H7 (cell line): ENCODE measurements at places on chromosomes 2 and 18. TPM values are rescaled to one million over a fixed set of nuclear protein-coding genes. Genes with fewer than 3 reads are reported as not detected.
A peak's percentile ranks its signal among the peaks of the same experiment; 100 is the strongest.

DNA sequence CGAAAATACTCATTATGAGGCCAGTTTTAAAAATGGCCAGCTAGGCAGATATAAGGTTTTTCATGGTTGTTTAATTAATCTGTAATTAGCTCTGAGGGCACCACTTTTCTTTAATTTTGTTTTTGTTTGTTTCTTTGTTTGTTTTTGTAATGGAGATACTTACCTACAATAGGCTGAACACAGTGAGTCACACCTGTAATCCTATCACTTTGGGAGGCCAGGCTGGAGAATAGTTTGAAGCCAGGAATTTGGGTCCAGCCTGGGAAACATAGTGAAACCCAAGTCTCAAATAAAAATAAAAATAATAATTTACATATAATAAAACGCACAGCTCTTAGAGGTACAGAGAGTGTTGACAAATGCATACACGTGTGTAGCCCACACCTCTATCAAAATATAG is 56.8 kb upstream of the MSH2 start:
- DNase-seq, result no peak

DNA sequence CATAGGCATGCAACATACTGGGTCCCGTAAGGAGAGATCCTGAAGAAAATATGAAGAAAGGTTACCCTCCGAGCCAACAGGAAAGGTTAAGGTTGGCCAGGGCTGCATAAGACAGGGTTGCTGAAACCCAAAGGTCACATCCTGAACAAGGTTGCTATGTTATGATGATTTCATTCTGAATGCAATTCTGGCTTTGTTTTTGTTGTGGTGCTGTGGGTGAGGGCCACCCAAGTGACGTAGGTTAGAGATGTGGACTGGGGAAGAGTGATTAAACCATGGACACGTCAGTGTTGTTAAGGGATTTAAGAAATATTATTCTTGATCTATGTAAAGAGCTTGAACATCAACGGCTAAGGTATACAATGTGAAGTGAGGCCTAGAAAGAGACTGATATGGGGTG is 60.0 kb downstream of the ZEB2 start:
- DNase-seq, result no peak

DNA sequence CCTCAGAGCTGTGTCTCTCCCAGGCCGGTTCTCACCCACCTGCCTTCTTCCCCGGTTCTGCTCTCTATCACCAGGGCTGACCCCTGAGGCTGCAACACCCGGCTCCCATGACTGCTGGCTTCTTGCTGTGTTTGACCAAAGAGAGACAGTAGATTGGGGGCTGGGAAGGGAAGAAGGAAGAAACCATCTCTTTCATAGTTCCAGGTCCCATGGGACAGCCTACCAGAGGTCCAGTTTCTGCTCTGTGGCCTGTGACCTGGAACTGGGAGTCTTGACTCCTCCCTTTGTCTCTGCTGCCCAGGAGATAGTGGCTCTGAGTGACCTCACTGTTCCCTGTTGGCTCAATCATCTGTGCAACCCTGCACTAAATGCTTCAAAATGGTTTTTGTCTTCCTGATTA is 38.1 kb downstream of the ALPK2 start:
- DNase-seq, result no peak

The IDH1 gene
- 347 and 410 TPM in 2 replicates for total RNA-seq

DNA sequence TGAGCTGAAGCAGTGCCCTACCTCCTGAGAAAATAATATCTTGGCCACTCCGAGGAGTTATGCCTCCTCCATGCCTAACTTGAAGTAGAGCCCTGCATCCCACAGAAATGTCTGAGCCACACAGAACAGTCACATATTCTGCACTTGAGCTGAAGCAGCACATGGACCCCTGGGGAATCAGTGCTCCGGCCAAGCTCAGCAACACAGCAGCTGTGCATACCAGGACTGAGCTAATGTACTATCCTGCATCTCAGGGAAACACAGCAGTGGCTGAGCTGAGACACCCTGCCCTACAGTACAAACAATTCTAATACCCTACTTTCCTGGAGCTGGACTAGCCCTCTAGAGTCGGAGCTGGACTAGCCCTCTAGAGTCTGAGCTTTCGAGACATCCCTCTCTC is 166.9 kb downstream of the ZNF516 start:
- no peak for DNase-seq

The C1QL2 gene
- 0.28 and 0.59 TPM in 2 replicates for total RNA-seq

- no peak for DNase-seq
Observed at GRCh38 chr2:197915548-197916265, 111.3 kb downstream of the PLCL1 start.

The CCDC74A gene
- 12.5 and 20.7 TPM in 2 replicates for total RNA-seq

DNA sequence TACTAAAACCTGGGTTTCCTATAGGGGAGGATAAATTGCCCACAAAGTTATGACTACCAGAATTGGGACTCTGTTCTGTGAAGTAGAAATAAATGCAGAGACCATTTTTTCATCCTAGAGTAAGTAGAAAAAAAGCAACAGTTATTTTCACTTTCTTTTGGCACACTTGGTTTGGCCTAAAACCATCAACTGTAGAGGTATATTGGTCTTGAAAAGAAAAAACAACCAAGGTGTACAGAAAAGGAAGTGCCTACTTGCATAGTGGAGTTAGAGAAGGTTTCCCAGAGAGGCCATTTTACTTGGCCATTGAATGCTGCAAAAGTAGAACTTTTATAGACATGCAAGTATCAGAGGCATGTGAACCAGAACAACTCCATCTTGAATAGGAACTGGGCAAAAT is 89.4 kb upstream of the TACR1 start:
- no peak for DNase-seq

GRCh38 chr2:30408961-30409387 is 38.1 kb upstream of the LCLAT1 start:
- DNase-seq, result no peak

DNA sequence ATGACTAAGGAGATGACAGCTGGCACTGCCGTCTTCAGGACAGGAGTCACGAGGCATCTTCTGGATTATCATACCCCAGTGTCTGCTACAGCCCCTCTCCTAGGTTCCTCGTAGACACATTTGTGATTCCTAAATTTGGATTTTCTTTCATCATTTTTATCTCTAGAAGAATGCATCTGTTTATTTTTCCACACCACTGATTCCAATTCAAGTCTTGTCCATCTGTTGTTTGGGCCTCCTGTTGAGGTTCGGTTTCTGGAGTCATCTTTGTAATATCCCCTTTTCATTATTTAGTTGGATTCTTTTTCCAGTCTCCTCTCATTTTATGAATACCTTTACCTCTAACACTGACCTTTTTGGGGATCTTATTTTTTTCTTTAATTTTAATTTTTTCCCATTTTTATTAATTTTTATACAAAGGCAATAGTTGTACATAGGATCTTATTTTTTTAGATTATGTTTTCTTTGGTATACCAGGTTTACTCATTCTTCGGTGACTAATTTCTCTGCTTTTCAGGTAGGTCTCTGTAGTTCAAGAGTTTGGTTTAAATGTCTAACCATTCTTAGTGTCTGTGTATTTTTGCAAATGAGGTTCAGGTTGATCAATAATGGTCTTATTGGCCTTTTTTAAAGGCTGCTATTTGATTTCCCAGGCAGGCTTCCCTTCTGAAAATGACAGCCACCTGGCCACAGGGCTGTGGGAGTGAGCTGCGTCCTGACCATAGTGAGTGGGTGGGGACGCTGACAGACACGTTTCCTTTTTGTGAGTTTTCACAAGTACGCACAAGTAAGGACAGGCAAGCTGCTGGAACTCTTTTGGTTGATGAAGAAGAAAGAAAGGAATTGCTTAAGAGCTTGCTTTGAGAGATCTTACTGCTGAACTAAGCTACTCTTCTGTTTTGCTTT is 34.5 kb downstream of the FARP2 start:
- no peak for DNase-seq

The ELOA2 gene
- not detected in 2 replicates for total RNA-seq

- no peak for DNase-seq
Observed at GRCh38 chr2:205058409-205058808, 513.1 kb downstream of the PARD3B start.

DNA sequence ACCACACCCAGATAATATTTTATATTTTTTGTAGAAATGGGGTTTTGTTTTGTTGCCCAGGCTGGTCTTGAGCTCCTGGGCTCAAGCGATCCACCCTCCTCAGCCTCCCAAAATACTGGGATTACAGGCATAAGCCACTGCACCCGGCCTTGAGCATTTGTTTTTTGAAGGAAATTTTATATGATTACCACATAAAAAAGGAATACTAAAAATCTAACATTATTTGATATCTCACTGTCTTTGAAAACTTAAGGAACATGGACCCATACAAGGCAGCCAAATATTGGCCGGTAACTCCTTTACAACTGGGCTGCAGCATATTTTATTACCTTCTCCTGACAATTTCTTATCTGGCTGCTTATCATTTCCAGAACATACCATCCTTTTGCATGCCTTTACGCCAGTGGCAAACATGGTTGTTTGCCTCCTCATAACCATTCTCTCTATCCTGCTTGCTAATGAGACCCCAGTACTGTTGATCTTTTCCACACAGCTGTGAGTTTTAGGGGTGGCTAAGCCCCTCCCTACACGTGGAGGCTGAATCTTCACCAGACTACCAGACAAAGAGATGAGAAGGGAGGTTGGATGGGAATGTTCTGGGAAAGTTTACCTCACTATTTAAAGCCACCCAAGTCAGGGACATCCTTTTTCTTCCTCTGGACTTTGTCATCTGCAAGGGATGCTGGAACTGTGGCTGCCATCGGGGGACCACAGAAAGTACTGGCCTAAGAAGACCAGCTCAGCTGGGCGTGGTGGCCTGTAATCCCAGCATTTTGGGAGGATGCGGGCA is 157.5 kb downstream of the TGIF1 start:
- no peak for DNase-seq

GRCh38 chr2:25085761-25086560 is 44.1 kb downstream of the EFR3B start:
- DNase-seq, result no peak

The TMEM169 gene
- total RNA-seq, result 0.42 and 1.1 TPM in 2 replicates

DNA sequence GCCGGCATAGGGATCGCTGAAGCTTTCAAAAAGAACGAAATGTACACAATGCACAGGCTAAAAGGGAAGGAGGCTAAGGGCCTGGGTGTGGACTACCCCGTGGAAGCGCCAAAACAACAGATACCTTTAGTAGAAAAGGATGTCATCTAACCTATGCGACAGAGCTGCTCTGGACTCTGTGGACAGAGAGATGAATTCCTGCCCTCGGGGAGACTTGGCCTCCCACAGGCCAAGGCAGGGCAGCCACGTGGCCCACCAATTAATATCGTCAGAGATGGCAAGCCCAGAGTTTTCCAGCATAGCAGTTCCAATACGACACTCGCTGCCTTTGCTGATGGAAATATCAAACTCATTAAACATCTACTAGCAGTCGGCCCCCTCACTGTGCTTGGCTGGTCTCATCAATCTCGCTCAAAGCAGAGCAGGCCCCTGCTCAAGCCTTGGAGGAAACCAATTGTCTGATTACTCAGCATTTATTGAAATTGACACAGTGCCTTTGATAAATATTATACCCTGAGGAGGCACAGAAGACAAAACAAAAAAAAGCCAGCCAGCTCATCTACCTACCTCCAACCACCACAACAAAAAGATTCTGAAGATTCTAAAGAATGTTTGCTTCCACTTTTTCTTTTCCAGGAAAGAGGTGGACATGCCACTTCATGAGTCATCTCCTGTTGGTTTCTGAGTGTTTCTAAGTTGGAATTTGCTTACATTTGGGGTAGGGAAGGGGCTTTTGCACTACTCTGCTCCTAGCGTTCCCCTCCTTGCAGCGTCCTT is 79.0 kb upstream of the ACAA2 start:
- DNase-seq, result no peak

DNA sequence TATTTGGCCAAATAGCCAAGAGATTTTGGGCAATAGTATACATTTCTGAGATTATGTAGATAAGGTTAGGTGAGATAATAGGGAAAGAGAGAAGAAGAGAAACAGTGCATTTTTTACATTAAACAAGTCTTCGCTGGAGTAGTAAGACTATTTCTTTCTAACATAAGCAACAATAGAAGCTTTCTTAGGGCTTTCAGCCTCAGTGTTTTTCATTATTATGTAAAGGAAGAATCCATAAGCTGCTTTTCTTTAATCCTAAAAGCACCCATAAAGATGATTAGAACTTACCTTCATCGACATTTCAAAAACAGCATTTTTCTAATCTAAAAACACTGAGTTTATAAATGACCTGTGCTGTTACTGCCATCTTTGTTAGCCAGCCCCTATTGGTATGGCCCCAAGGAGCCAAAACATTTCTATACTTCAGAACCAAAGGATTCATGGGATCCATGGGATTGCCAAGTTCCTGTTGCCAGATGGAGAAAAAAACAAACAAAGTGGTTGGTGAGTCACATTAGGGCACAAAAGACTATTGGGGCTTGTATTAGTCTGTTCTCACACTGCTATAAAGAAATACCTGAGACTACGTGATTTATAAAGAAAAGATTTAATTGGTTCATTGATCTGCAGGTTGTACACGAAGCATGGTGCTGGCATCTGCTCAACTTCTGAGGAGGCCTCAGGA is 88.2 kb downstream of the SCG2 start:
- no peak for DNase-seq

GRCh38 chr2:179613701-179614100 is 247.7 kb downstream of the ZNF385B start:
- DNase-seq, result no peak

The IL1F10 gene
- not detected in 2 replicates for total RNA-seq

The CFC1 gene
- total RNA-seq, result 0.30 and 0.52 TPM in 2 replicates

The RBM44 gene
- 0.94 and 1.6 TPM in 2 replicates for total RNA-seq

The ADI1 gene
- 19.8 and 21.0 TPM in 2 replicates for total RNA-seq

DNA sequence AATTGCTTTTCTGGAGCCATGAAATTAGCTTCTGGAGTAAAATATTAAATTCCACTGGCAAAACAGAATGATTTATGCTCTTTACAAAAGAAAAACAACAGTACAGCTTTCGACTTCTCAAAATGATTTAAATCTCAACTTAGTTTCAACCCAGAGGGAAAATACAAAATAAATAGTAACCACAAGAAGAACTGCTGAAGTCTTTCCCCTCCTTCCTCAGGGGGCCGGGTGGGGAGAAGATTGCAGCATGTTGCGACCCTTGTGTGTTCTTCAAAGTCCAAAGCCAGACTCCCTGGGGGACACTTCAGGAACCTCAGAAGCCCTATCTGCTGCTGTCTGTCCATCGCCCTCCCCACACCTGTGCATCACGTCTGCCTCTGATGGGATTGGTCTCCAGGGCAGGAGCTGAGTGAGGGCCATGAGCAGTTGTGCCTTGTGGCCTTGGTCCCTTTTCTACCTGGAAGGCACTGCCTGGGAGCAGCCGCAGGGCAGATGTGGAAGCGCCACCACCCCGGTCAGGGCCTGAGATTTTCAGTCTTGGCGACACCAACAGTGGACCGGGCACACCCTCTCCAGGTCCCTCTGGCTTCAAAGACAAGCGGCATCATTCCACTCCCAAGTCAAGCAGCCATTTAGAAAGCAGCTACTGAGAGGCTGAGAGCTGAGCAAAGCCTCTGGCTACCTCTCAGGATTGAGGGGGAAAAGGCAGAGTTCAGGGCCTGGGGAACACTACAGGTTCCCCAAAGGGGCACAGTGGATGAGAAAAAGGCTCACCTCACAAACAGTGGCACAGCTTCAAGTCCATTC is 210.1 kb upstream of the RAB6C start:
- DNase-seq, result peak; percentile 21

The STARD6 gene
- not detected in 2 replicates for total RNA-seq

The CCDC85A gene
- total RNA-seq, result 0.04 and 0.14 TPM in 2 replicates

The RIT2 gene
- 0.17 and 0.26 TPM in 2 replicates for total RNA-seq
